ENCODE measurements at places on chromosomes 5 and 9.
A peak's percentile ranks its signal among the peaks of the same experiment; 100 is the strongest.

DNA sequence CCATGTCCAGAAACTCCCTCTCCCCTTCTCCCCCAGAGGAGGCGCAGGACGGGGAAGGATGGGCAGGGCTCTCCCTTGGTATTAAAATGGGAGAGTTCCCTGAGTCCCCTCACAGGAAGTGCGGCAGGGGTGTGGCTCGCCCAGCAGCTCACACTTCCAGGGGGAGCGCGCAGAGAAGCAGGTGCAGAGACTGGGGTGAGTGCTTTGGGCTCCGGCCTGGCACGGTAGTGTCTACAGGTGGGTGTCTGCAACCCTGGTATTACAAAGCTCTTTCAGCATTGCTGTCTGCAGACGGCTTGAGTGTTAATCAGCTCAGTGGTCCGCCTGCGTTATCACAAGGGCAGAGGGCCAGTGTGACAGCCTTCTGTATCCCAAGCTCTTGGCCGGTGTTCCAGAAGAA, 114.9 kb upstream of the FBXL7 start:
- DNase-seq, result no peak

GRCh38 chr9:6997330-6997729, 239.6 kb downstream of the KDM4C start:
- no peak for DNase-seq

DNA sequence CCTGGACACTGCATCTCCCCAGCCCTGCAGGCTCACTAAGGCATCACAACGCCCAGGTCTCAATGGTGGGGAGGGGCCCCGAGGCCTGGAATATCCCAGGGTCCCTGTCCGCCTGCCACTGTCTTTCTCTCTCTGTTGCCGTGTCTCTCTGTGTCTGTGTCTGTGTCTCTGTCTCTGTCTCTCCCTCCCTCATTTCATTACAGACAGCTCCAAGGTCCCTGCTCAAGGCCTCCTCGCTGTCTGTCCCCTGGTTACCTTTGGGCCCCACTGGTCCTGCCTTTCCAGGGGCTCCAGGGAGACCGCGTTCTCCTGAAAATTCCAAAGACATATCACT, 3.2 kb downstream of the FCN1 start:
- no peak for DNase-seq

DNA sequence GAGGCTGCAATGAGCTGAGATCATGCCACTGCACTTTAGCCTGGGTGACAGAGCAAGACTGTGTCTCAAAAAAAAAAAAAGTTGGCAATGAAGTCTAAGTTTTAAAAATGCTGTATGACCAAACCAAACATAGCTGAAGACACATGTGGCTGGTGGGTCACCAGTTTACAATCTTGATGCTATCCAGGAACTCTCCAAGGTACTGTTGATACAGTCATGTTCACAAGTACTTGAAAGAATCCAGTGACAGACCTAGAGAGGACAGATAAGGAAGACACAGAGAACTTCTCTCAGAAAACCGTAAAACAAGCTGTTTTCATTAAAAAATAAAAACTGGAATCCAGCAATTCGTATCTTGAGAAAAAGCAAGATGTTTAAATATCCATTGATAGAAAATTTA, 95.7 kb downstream of the ACTBL2 start:
- DNase-seq, result no peak

DNA sequence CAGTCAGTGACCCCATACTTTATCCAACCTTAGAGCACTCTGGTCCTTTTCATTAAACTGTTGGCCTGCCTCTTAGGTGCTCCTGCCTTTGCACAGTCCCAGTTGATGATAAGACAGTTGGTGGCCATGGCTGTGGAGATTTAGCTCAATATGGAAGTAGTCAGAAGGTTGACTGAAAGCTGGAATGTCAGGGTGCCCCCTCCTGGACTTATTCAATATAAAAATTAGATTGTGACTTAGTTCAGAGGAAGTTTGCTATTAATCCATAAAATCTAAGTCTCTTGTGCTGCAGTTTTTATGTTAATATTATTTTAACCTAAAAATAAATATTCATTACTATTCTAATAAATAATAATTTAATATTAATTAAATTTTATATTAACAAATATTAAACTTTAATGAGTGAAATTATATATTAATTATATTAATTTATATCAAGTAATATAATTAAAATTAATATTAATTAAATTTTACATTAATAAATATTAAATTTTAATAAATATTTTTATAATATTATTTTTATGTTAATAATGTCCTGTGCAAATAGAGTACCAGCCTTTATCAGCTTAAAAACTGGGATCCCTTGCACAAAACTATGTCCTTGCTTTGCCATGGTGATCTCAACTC, 77.7 kb upstream of the ADAMTSL1 start:
- no peak for DNase-seq

- DNase-seq, result no peak
Measured at GRCh38 chr5:65434122-65434521, 47.6 kb downstream of the ADAMTS6 start.

GRCh38 chr5:163614787-163615186, 109.4 kb downstream of the MAT2B start:
- DNase-seq, result no peak

DNA sequence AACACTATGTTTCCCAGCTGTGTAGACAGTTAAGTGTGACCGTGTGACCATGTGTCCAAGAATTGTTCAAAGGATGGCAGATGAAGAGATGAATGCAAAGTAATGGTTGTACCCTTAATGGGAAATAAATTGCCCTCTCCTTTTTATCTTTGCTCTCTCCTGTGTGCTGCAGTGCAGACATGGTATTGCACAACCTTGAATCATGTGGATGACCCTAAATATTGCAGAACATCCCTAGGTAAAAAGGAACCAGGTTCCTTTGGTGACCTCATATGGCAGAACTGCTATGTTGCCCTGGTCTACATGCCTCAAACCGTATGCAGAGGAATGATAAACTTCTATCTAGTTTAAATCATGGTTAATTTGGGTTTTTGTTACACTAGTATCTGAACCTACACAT, 81.7 kb upstream of the CTNND2 start:
- no peak for DNase-seq

- DNase-seq, result no peak
Measured at GRCh38 chr5:6365142-6365976, 13.0 kb downstream of the MED10 start.

DNA sequence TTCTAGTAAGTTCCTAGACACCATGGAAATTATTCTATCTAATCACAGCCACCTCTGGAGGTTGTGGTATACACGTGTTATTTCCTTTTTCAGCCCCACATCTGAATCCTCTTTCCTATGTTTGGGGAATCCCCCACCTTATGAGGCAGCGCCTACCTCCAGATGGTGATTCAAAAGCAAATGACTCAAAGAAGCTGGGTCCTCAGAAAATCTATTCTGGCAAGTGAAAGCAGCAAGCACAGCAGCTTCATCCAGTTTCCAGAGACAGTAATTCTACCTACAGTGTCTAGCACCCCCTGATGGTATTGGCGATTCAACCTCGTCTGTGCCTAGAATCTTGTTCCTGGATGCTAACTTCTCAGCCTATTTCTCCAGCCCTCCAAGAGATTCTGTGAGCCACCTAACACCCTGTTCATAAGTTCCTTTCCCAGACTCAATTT, 43.0 kb downstream of the STRBP start:
- DNase-seq, result peak; percentile 18

DNA sequence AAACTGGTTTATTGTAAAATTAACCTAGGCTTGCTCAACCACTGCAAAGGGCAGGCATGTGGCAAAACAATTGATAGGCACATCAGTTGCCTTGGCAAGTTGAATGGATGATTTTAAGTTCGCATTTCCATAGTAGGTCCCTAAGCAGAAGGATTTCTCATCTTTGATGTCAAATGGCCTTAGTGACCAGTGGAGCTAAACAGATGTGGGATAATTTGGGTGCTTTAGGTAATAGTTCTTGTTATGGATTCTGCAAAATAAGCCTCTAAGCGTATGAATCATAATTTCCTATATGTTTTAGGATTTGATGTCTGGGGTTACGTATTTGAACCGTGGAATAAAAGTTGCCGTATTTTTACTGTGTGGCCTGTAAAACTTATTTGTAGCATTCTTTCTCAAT, 182.4 kb downstream of the CD180 start:
- DNase-seq, result no peak

DNA sequence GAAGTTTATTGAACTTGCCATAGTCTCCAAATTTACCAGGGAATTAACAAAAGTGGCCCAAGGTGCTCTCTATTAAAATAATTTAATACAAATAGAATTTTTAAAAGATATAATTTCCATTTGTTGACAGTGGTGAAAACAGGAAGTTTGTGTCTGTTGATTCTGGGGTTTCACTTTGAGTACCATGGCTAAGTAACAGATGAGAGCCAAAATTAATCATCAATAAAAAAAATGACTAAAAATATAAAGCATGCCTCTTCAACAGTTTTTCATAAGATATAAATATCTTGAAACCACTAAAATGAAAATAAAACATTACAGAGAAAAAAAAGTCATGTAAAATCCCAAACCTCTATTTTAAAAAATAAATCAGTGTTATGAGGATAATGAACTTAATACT, 49.8 kb downstream of the SGCD start:
- no peak for DNase-seq

GRCh38 chr5:179163236-179164155, 103.3 kb downstream of the ZNF354C start:
- DNase-seq, result no peak

GRCh38 chr5:6886866-6887265, 173.6 kb downstream of the TENT4A start:
- DNase-seq, result no peak

DNA sequence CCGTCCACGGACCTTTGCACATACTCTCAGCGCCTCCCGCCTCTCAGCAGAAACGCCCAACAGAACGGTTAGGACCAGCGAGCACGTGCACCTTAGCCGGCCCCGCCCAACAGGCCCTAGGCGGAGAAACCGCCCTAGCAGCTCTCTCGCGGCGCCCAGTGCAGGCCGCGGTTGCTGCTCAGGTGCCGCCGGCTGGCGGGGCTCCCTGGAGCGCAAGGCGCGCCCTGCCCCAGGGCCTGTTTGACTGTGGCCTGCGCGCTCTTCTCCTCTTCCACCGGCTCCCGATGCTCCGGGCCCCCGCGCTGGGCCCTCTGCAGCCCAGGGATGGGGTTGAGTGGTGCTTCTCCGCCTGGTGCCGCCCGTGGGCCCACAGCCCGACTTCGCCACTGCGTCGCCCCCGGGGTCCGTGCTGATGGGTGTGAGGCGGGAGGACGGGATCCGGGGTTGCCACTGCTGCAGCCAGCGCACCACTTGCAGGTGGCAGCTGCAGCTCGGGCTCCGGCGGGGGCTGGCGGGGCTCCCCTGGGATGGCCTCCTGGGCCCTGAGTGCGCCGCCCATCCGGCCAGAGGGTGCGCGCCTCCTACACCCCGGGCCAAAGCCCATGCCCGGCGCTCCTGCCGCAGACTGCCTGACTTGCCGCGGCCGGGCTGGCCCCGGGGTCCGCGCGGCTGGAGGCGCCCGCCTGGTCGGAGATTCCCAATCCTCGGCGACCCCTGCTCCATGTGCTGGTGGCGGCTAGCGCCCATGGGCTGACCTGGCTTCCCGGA, 1889.4 kb upstream of the CDH9 start:
- DNase-seq, result no peak

- DNase-seq, result no peak
Measured at GRCh38 chr9:90107726-90108655, 503.2 kb downstream of the GADD45G start.

DNA sequence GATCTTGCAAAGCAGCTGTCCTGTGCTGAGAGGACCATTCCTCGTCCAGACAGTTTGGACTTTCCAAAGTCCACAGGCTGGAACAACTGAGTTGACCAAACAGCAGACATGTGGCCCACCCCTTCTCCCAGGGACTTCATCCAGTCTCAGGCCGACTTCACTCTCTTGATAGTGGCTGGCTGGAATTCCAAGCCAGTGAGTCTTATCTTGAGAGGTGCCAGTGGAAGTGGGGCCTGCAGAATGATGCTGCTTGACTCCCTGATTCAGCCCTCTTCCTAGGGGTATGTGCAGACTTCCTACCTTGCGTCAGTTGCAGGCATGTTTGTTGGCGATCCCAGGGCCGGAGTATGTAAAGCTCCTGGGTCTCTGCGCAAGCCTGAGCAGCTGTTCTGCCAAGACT, 131.4 kb upstream of the TSLP start:
- DNase-seq, result no peak

DNA sequence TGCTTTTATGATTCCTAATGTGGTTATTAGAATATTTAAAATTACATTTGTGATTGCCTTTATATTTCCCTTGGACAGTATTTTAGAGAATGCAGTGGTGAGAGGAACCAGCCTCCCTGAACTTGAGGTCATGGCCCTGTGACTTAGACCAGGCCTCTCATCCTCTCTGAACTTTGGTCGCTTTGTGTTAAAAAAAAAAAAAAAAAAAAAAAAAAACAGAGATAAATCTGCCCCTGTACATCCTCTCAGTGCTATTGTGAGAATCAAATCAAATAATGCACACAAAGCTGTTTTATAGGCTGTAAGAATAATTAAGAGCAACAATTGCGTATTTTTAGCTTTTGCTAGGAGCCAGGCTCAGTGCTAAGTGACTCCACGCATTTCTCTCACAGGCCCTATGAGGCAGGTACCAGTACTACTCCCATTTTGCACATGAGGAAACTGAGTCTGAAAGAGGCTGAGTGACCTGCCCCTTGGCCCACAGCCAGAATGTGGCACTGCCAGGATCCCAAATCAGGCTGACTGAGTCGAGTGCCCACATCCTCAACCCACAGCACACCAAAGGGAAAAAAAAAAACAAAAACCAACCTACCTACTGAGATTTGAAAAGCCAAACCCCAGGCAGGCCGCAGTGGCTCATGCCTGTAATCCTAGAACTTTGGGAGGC, 110.3 kb upstream of the LARP1 start:
- no peak for DNase-seq

GRCh38 chr5:112232667-112233066, 186.4 kb downstream of the EPB41L4A start:
- DNase-seq, result no peak

- no peak for DNase-seq
Measured at GRCh38 chr9:110432253-110432652, 94.6 kb upstream of the TXNDC8 start.

DNA sequence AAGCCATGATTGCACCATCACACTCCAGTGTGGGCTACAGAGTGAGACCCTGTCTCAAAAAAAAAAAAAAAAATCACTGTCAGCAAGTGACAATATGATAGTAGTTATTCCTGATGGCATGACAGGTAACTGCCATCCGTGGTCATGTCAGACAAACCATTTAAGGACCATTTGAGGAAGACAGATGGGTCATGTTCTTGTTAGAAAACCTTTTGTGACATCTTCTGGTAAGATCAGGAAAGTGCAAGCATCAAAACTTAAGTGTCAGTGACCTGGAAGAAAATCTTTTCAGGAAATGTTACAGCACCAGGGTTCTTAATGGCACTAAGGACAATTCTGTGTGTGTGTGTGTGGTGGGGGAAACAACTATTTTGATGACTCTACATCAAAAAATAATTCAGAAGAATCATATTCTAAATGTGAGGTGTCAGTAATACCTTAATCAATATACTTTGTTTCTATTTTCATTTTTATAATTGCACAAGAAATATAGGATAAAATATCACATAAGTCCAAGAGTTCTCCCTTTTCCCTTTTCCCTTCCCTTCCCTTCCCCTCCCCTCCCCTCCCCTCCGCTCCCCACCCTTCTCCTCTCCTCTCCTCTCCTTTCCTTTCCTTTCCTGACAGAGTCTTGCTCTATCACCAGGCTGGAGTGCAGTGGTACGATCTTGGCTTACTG, 17.8 kb downstream of the SLC38A9 start:
- DNase-seq, result no peak
